Activated CD8-positive, alpha-beta T cell treated with anti-CD3 and anti-CD28 coated beads for 36 hours (primary cell): ENCODE measurements at places on chromosomes 7 and 10. TPM values are rescaled to one million over a fixed set of nuclear protein-coding genes. Genes with fewer than 3 reads are reported as not detected.
A peak's percentile ranks its signal among the peaks of the same experiment; 100 is the strongest.

DNA sequence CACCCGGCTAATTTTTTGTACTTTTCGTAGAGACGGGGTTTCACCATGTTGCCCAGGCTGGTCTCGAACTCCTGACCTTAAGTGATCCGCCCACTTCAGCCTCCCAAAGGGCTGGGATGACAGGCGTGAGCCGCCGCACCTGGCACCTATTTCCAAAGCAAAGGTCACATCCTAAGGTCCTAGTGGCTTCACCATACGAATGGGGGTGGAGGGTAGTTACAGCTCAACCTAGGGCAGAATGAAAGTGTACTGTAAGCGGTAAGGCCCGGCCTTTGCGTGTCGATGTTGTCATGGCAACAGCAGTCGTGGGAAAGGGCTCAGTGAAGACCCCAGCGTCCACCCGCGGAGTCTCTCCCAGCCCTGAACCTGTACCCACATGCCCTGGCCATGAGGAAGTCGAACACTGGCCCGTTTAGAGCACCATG is 1.6 kb upstream of the COX19 start:
- H3K36me3 ChIP-seq: peaks cover 18% of the 10 kb centered on the region
- H3K4me3 ChIP-seq: no peak overlapping the region
- H3K4me1 ChIP-seq: peaks cover 18% of the 10 kb centered on the region
- no peak for DNase-seq
- H3K27ac ChIP-seq: no peak overlapping the region

DNA sequence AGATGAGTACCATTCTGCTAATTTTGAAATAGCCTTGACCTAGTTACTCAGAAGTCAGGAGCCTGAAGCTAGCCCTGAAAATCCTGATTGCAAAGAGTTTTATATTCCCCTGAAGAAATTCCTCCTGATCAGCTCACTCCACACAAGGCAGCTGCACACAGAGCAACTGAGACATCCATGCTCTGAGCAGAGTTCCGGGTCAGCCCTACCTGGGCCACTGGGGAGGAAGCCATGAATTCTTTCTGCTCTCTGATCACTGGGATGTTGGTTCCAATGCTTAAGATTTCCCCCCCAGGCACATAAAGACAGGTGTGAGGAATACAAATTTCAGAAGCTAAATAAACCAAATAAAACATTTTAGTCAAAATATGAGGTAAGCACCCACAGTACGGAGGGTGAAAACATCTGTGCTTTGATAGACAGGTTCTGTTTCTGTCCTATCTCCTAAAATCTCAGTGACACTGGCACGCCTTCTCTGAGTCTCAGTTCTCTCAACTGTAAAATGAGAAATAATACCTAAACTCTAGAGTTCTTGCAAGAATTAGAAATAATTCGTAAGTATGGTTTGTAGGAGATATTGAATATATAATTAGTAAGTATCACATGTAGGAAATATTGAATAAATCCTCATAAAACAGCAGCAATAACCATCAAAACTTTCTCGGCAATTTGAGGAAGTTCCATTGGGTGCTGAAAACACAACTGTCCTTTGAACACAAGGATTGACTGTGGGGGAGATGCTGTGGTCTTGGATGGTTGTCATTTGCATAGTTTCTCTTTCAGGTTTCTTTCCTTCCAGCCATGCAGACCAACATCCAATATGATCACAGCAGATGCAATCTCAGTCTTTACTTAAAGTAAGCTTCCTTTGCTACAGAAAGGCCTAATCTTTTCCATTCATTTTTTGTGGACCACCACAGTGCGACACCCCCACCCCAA is 133.0 kb upstream of the TNS3 start:
- no peaks in the 10 kb centered on the region for H3K36me3 ChIP-seq
- no peak for DNase-seq
- peaks cover 2% of the 10 kb centered on the region for H3K4me1 ChIP-seq
- no peak overlapping the region for H3K4me3 ChIP-seq
- H3K27ac ChIP-seq: no peak overlapping the region

DNA sequence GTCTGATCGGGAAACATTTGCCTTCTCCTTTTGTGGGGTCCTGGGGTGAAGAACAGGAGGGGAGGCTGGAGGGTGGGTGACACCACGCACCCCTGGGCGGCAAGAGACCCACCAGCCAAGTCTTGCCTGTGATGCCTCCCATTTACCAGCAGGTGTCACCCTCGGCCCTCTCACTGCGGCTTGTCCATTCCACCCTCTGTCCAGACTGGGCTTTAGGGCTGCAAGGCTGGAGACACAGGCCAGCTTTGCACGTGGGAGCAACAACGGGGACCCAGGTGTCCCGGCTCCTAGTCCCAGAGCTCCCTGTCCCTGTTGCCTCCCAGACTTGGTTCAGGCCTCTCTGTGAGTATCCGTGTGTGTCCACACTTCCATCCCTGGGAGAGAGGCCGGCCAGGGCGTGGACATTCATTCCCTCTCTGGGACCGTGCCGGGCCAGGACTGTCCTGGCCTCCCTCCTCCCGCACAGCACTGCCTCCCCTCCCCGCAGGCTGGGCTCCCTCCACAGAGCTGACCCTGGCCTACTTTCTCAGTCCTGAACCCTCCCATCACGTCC is 36.2 kb upstream of the GTF2IRD1 start:
- no peak overlapping the region for H3K27ac ChIP-seq
- no peaks in the 10 kb centered on the region for H3K4me1 ChIP-seq
- no peaks in the 10 kb centered on the region for H3K27me3 ChIP-seq
- no peak overlapping the region for H3K4me3 ChIP-seq
- H3K36me3 ChIP-seq: no peaks in the 10 kb centered on the region
- DNase-seq: peak; percentile 62

GRCh38 chr10:119103241-119103902 is 541 bp upstream of the DENND10 start:
- no peak overlapping the region for H3K27ac ChIP-seq
- H3K4me3 ChIP-seq: peak overlapping the region; percentile 57
- no peaks in the 10 kb centered on the region for H3K27me3 ChIP-seq
- no peak for DNase-seq

GRCh38 chr10:104028823-104029520 is 56.7 kb downstream of the COL17A1 start:
- no peak overlapping the region for H3K27ac ChIP-seq
- H3K27me3 ChIP-seq: no peaks in the 10 kb centered on the region
- H3K4me3 ChIP-seq: no peak overlapping the region
- peaks cover 9% of the 10 kb centered on the region for H3K36me3 ChIP-seq
- DNase-seq: no peak

GRCh38 chr7:90917539-90917938 is 321.4 kb downstream of the CDK14 start:
- H3K27me3 ChIP-seq: no peaks in the 10 kb centered on the region
- H3K4me1 ChIP-seq: no peaks in the 10 kb centered on the region
- no peak overlapping the region for H3K27ac ChIP-seq
- no peak for DNase-seq
- no peak overlapping the region for H3K4me3 ChIP-seq

DNA sequence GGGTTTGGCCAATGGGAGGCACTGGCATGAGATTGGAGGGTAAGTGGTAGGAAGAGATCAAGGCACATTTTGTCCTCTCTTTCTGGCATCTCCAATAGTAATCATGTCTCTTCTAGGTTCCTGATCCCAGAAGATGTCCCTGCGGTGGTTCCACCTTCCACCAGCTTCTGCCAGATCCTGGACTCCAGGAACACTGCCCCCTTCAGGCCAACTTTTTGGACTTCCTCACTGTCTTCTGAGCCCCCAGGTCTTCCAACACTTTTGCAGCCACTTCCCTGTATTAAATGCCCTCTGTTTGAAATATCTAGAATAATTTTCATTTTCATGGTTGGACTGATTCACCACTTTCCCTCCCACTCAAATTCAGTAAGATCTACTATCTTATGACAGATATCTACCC is 60.9 kb downstream of the BAMBI start:
- peak; percentile 19 for DNase-seq
- H3K27ac ChIP-seq: no peak overlapping the region
- no peak overlapping the region for H3K4me3 ChIP-seq
- no peaks in the 10 kb centered on the region for H3K4me1 ChIP-seq
- H3K36me3 ChIP-seq: no peaks in the 10 kb centered on the region

The PRR15 gene
- not detected for total RNA-seq

DNA sequence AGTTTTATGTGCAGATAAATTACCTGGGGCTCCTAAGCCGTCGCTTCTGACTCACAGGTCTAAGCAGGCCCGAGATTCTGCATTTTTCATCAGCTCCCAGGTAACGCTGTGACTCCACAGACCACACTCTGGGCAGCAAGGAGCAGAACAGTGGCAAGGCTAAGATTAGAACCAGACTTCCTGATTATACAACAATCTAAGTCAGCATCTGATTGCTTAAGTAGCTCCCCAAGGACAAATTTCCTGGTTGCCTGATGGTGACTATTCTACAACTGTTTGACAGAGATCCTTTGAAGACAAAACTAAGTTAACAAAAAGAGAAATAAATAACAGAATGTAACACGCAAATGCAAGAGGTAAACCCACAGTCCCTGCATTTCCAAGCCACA is 69.0 kb downstream of the CREB3L2 start:
- no peak overlapping the region for H3K4me3 ChIP-seq
- peaks cover 11% of the 10 kb centered on the region for H3K36me3 ChIP-seq
- no peaks in the 10 kb centered on the region for H3K27me3 ChIP-seq

The GBX1 gene
- total RNA-seq: not detected

GRCh38 chr7:27746978-27747377 is 7.0 kb downstream of the TAX1BP1 start:
- no peak overlapping the region for H3K4me3 ChIP-seq
- H3K27ac ChIP-seq: no peak overlapping the region
- H3K27me3 ChIP-seq: no peaks in the 10 kb centered on the region
- peaks cover 21% of the 10 kb centered on the region for H3K36me3 ChIP-seq
- DNase-seq: no peak
- H3K4me1 ChIP-seq: peaks cover 42% of the 10 kb centered on the region

The AKR1C4 gene
- total RNA-seq: not detected

- H3K27ac ChIP-seq: no peak overlapping the region
- no peak for DNase-seq
- H3K4me3 ChIP-seq: no peak overlapping the region
- H3K4me1 ChIP-seq: peaks cover 6% of the 10 kb centered on the region
These were observed 7.8 kb upstream of the POR start for GRCh38 chr7:75906991-75907667.

GRCh38 chr10:117002206-117002605 is 2.8 kb downstream of the SHTN1 start:
- no peaks in the 10 kb centered on the region for H3K36me3 ChIP-seq
- no peak overlapping the region for H3K27ac ChIP-seq
- H3K4me1 ChIP-seq: no peaks in the 10 kb centered on the region
- no peak for DNase-seq
- peaks cover 34% of the 10 kb centered on the region for H3K27me3 ChIP-seq

- no peaks in the 10 kb centered on the region for H3K4me1 ChIP-seq
- peaks cover 3% of the 10 kb centered on the region for H3K27me3 ChIP-seq
- no peaks in the 10 kb centered on the region for H3K36me3 ChIP-seq
- no peak overlapping the region for H3K4me3 ChIP-seq
These were observed 610.6 kb upstream of the NRP1 start for GRCh38 chr10:33945051-33945450.

- peak; percentile 16 for DNase-seq
- H3K36me3 ChIP-seq: peaks cover 2% of the 10 kb centered on the region
- no peak overlapping the region for H3K27ac ChIP-seq
- no peaks in the 10 kb centered on the region for H3K27me3 ChIP-seq
- H3K4me1 ChIP-seq: peaks cover 31% of the 10 kb centered on the region
These were observed 91.0 kb upstream of the STRIP2 start for GRCh38 chr7:129343099-129343700.

DNA sequence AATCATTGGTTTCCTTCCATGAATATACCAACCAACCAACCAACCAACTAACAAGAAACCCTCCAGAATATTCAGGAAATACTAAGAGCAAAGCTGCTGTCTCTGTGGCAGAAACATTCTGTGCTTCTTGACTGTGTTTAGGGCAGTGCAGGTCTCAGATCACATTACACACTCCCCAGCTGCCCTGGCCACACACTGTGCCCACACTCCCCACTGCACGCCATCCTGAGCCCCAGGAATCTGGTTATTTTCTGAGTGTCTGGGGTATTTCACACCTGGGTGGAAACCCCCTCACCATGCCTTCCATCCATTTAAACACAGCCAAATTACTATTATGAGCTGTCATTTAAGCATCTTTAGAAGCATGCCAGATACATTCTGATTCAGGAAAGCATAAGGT is 183.7 kb upstream of the ANK3 start:
- peaks cover 13% of the 10 kb centered on the region for H3K27me3 ChIP-seq
- H3K4me3 ChIP-seq: peak overlapping the region; percentile 86
- H3K36me3 ChIP-seq: peaks cover 3% of the 10 kb centered on the region
- H3K4me1 ChIP-seq: peaks cover 29% of the 10 kb centered on the region
- H3K27ac ChIP-seq: peak overlapping the region; percentile 93

The NPFFR1 gene
- not detected for total RNA-seq

DNA sequence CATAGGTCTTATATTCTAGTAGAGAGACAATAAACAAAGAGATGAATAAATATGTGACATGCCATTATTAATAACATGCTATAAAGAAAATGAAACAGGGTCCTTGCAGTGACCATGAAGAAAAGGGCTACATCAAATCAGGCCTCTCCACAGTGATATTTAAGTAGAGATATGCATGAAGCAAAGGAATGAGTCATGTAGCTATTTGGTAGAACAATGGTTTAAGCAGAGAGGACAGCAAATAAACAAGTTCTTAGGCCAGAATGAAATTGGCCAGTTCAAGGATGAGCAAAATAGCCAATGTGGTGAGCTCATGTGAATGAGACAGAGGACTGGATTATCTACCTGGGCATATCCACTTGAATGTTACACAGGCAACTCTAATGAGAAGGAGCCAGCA is 172.2 kb upstream of the FERD3L start:
- no peaks in the 10 kb centered on the region for H3K4me1 ChIP-seq
- H3K36me3 ChIP-seq: no peaks in the 10 kb centered on the region
- H3K4me3 ChIP-seq: no peak overlapping the region
- no peak overlapping the region for H3K27ac ChIP-seq
- H3K27me3 ChIP-seq: no peaks in the 10 kb centered on the region

DNA sequence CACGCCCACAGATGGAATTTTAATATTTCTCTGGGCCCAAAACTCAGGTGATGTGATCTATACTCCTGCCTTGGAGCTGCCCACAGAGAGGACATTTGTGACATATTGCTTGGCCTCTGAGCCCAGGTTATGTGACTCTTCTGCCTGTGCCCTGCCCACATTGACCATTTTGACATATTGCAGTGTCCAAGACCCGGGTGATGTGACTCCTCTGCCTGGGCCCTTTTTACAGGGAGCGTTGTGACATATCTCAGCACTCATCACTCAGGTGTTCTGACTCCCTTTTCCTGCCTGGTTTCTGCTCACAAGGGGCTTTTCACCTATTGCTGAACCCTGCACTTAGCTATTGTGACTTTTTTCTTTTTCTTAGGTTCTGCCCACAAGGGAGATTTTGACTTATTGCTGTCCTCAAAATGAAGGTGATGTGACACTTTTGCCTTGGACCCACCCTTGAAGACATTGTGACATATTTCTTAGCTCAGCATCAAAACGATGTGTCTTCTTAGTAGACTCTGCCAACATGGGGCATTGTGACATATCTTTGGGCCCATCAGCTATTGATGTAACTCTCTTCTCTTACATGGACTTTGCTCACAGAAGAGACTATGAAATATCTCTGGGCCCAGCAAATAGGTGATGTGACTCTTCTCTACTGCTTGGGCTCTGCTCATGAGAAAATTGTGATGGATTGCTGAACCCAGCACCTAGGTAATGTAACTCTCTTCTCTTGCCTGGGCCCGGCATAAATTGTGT is 11.0 kb upstream of the ZNF107 start:
- H3K27me3 ChIP-seq: no peaks in the 10 kb centered on the region
- no peaks in the 10 kb centered on the region for H3K36me3 ChIP-seq
- no peaks in the 10 kb centered on the region for H3K4me1 ChIP-seq
- no peak overlapping the region for H3K27ac ChIP-seq

The NEURL1 gene
- total RNA-seq: 1.9 TPM
